Activated CD4-positive, CD25-positive, alpha-beta regulatory T cell treated with anti-CD3 and anti-CD28 coated beads, Interleukin-2, amount 50 U/mL, for 24 hours (primary cell): ENCODE measurements at places on chromosomes 3 and 15.
A peak's percentile ranks its signal among the peaks of the same experiment; 100 is the strongest.

GRCh38 chr3:32276279-32276841, 37.9 kb downstream of the CMTM8 start:
- ATAC-seq = no peak

DNA sequence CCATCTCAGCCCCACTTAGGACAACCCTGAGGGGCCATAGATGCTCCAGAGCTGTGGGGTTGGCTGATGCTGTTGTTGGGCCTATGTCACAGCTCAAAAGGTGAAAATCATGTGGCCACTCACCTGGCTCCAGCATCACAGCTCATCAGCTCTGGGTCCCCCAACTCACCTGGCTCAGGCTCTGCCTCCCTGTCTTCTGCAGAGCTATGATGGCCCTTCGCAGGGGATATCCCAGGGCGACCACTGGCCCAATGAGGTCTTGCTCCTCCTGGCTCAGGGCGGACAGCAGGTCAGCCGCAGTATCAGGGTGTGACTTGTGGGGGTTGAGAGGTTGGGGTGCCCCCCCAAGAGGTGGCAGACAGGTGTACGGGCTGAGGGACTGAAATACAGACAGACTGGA, 15.7 kb downstream of the UBAP1L start:
- no peak for ATAC-seq

DNA sequence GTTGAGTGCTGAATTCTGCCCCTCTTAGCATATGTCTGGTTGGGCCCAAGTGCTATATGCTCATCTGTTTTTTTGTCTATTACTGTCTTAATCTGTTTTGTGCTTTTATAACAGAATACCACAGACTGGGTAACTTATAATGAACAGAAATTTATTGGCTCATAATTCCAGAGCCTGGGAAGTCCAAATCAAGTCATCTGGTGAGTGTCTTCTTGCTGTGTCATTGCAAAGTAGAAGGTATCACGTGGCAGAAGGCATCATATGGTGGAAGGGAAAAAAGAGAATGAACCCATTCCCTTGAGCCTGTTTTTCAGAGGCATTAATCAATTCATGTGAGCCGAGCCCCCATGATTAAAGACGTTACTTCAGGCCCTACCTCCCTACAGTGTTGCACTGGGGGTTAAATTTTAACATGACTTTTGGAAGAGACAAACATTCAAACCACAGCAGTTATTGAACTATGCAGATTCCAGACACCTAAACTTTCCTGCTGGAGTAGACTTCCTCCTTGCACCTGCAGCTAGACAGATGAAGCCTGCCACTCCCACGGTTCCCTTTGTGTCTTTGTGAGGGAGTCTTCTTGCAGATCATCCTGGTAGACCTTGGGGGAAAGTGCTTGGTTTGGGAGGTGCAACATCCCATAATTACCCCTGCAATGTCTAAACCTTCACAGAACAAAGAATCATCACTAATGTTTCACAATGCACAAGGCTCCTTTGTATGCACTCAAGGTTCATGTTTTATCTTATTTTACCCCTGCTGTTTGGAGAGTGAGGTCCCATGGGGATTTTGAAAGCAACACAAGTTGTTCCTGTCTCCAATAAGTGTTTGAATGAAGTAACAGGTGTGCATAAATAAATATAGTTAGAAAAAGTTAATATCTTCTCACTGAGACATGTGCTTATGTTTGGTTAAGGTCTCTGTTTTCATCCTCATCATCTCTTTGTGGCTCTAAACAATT, 64.7 kb upstream of the XCR1 start:
- no peak for ATAC-seq

DNA sequence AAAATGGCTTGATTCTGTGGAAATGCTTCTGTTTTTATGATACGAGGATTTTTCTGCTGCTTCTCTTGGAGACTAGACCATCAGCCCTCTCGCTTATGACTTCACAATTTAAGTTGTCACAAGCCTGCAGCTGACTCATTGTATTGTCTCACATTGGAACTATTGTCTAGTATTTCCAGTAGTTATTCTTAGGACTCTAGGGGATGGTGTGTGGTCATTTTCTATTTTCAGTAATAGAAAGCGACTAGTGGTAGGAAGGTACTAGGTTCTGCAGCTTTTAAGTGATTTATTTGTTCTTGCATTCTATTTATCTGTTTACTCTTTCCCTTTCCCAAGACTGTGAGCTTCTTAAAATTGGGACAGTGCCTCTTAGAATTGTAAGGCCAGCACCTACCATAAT, 66.3 kb upstream of the CRTC3 start:
- ATAC-seq = no peak

GRCh38 chr15:48577469-48577868, 68.0 kb downstream of the FBN1 start:
- ATAC-seq = no peak

DNA sequence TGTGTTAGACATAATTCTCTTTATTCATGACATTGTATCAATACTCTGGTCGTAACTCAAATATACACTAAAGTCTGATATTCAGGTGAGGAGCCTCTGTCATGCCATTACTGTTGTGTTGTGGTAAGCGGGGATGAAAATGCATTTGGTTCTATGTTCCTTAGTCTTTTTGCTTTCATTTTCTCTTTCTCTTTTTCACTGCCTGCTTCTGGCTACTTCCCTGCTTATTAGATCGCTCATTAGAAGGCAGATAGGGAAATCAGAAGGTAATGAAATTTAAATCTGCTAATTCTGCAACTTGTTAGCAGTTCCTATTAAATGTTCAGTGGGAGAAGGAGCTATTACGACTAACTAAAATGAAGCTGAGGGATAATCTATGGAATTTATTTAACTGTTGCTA, 345.0 kb downstream of the GRM7 start:
- no peak for ATAC-seq

DNA sequence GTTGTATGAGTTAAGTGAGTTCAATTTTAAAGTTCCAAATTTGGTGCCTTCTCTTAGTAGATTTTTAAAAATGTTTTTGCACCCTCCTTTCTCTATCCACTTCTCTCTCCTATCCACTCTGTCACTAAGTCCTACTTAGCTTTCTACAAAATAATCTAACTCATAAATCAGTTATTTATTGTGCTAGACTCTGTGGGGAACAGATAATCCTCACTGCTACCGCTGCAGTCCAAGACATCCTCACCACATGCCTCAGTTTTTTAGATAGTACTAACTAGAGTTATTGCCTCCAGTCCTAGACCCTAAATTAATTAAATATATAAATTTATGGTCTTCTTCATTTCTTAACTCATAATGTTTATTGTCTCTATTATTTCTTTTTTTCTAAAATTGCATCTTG, 576.3 kb downstream of the GRM7 start:
- ATAC-seq = no peak

DNA sequence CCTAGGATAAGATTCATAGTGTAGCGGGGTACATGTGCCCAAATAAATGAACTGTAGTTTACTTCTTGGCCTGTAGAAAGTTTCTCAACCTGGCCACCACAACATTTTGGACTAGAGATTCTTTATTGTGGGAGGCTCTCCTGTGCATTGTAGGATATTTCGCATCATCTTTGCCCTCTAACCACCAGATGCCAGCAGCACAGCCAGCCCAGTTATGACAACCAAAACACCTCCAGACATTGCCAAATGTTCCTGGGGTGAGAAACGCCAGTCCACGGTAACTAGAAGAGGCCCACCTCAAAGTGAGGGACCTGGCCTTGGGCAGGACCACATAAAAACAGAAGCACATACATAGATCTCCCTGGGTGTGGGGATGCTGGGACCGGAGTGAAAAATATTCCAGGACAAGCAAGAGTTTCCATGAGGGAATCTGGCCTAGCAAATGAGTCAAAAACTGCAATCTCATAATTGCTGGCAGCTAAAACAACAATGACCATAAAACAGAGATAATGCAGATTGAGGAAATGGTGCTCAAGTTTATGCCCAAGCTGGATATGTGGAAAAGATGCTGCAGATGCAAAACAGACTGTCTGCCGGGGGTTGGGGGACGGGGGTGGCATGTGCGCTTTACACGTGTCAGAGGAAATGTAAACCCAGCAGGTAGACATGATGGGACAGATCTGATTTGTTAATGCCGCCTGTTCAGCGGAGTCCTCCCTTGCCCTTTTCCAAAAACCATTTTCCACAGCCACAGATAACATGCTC, 39.7 kb downstream of the ARHGEF3 start:
- ATAC-seq = no peak

GRCh38 chr15:29424118-29424517, 154.5 kb upstream of the NSMCE3 start:
- ATAC-seq = no peak

- ATAC-seq = no peak
Measured at GRCh38 chr3:115901008-115901407, 277.7 kb downstream of the GAP43 start.

GRCh38 chr3:139894643-139894989, 40.4 kb upstream of the CLSTN2 start:
- no peak for ATAC-seq

DNA sequence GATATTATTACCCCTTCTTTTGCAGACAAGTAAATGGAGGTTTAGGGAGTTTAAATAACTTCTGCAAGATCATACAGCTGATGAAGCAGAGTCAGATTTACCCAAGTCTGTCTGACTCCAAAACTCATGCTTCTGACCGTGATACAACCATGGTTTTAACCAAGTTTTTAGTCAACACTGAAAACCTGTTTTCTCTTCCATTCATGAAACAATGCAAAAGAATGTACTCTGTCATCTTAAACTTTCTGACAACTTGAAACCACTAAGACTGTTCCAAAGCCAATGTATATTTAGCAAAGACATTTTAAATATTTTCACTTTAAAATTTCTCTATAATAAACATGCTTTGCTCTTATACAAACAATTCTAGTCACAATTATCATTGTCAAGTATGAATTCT, 77.0 kb upstream of the RBMS3 start:
- ATAC-seq = no peak

DNA sequence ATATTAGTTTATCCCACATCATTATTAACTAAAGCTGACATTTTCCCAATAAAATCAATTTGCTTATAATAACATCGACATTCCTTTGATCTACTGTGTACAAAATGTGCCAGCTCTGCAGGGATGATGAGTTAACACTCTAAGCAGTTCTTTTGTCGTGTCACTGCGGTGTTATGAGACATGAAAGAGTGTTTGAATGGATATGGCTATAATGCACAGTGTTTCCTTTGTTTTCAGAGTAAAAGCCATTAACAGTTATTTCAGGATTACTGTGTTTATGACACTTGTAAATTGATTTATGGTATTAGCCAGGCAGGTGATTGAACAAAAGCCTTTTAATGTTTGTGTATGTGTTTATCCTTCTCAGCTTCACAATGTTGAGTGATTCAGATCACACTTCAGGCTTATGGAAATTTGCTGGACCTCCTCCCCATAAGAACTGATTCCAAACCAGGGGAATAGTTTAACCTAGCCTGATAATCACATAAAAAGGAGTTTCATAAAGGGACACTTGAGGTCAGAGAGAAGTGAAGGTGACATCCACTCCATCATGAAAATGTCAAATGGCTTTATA, 115.7 kb downstream of the CHL1 start:
- ATAC-seq = no peak

- ATAC-seq = no peak
Measured at GRCh38 chr3:197088370-197088769, 58.8 kb upstream of the MELTF start.

- peak; percentile 91 for ATAC-seq
Measured at GRCh38 chr3:179071323-179072099, at the start of gene ZMAT3. ZMAT3 (minus strand) TSS chr3:179071809; CDS start chr3:179067752, 4,057 bp downstream.

- no peak for ATAC-seq
Measured at GRCh38 chr3:196428041-196428440, 4.2 kb downstream of the UBXN7 start.

- no peak for ATAC-seq
Measured at GRCh38 chr15:96353416-96353929, 23.0 kb downstream of the NR2F2 start.

GRCh38 chr3:31295150-31295765, 237.5 kb upstream of the STT3B start:
- ATAC-seq = no peak

DNA sequence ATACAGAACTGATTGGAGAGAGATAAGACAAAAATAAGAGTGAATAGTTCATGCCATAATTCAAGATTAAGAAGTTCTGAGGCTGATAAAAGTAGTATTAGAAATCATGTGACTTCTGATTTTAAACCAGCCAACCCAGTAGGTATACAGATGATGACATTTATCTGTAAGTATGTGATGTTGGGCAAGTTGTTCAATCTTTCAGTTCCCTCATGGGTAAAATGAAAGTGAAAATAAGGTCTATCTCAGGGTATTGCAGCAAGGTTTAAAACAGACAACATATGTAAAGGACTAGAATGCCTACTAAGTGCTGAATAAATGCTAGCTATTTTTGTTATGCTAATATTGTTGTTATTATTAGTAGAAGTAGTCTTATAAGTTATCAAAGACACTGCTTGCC, 1055.7 kb downstream of the NAALADL2 start:
- no peak for ATAC-seq

DNA sequence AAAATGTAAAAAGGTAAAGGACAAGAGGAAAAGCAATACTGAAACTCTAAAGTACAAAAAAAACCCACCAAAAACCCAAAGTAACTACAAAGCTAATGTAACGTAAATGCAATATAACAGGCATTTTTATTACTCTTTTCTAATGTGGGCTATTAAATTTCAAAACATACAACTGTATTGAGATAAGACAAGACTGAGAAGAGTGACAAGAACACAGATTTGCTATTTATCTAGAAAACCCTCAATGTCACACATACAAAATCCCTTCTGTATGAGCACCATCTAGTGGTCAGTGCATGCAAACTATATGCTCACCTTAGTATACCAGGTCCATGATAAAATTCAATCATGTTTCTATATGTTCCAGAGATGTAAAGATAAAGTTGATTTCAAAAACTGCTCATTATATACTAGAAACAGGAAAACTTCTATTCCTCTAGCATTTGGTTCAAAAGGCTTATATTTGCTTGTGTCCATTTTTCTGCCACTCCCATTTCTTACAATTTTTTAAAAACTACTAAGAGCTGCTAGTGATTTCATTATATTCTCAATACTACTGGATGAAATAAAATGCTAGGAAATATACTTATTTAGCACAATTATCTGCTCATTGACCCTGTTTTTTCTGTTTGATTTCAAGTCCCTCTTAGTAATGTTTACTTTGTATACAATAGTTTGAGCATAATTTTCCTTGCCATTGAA, 111.4 kb downstream of the DLG1 start:
- peak; percentile 80 for ATAC-seq

- ATAC-seq = no peak
Measured at GRCh38 chr15:61835029-61835428, 225.2 kb downstream of the VPS13C start.

- no peak for ATAC-seq
Measured at GRCh38 chr3:99545941-99546580, 92.3 kb upstream of the COL8A1 start.

DNA sequence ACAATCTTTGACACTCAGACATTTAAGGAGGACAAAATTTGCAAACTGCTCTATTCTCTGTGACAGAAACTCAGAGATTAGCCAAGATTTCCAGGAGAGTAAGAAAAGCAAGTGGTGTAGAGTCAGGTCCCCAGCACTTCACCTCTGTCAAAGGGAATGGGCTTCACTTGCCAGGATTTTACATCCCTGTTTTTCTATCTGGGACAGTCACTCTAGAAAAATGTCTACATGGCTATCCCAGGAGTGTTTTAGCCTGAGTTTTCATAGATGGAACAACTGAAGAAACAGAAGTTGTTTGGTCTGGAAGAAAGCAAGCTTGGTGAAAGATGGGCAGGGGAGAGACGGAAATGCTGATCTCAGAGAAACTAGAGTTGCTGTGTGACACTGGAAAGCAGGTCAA, 3.0 kb downstream of the FAM219B start:
- no peak for ATAC-seq

GRCh38 chr15:38539008-38539343, 25.6 kb downstream of the RASGRP1 start:
- ATAC-seq = peak; percentile 70

- no peak for ATAC-seq
Measured at GRCh38 chr15:90681480-90681879, 35.7 kb upstream of the BLM start.
